Endothelial cell (in vitro differentiated cells): ENCODE measurements at places on chromosomes 1 and 21.

DNA sequence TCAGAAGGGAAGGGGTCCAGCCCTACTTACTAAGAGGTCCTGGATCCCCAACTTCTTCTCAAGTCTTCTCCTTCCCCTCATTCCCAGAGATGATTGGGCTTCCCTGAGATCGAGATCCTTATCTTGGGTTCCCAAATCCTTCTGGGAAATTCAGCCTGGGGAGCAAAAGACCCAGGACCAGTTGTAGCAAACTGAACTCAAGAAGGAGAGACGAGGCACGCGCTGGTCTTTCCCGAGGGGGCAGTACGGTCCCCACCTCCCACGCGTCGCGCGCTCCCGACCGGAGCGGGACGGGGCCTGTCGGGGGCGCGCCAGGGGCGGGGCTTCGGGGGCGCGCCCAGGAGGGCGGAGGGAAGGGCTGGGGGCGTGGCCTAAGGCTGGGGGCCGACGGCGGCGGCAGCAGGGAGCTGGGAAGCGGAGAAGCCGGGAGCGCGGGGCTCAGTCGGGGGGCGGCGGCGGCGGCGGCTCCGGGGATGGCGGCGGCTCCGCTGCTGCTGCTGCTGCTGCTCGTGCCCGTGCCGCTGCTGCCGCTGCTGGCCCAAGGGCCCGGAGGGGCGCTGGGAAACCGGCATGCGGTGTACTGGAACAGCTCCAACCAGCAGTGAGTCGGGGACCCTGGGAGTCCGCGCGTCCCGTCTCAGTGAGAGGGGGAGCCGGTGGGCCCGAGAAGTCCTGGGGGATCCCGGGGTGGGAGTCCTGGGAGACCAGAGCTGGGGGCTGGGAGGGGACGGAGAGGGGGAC, at the start of gene EFNA3:
Gene EFNA3, plus strand, starts transcription at position 369 of the 741 bp plus-strand sequence. Its CDS starts 105 bp downstream, at position 474.
- peak; percentile 66 for DNase-seq

GRCh38 chr1:212315907-212316306, 30.7 kb downstream of the PPP2R5A start:
- peak; percentile 5 for DNase-seq

DNA sequence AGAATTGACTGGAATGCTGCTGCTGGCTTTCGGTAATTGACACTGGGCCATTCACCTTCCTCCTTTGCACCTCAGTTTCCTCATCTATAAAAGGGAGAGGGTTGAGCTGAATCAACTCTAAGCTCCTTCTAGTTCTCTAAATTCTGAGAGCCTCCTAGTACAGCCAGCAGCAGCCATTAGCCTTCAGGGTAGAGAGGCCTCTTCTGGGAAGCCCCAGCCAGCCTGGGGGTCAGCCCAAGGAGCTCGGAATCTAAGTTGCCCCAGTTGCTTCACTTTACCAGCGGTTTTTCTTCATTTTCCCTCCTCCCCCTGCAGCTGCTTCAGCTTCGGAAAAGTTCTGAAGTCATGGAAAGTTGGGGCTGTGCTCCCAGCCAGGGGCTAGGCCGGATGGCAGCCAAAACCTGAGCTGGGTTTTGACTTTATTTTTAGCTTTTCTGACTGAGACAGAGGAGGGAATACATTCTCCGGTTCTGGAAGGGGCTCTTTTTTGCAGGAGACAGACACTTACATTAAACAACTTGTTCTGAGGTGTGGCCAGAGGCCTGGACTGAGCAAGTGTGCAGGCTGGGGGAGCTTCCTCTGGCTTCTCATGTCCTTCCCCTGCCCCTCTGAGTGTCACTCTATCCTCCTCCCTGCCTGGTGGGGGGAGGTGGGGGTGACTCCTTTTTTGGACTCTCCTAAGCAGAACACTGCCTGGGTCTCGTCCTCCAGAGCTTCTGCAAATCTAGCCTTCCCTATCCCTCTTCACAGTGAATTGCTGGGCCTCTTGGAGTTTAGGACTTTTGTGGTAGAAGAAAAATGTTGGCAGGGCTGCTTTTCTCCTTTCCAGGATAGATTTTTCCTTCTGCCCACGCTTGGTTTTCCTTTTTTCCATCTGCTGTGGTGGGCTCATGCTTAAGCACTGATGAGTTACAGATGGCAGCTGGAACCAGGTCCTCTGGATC, 14.4 kb downstream of the LMNA start:
- no peak for DNase-seq

- DNase-seq: no peak
Observed at GRCh38 chr1:216910081-216910840, 187.0 kb upstream of the ESRRG start.

GRCh38 chr1:209202830-209203532, 380.5 kb upstream of the CAMK1G start:
- peak; percentile 19 for DNase-seq

- DNase-seq: no peak
Observed at GRCh38 chr1:36305915-36306209, 306 bp upstream of the SH3D21 start.

DNA sequence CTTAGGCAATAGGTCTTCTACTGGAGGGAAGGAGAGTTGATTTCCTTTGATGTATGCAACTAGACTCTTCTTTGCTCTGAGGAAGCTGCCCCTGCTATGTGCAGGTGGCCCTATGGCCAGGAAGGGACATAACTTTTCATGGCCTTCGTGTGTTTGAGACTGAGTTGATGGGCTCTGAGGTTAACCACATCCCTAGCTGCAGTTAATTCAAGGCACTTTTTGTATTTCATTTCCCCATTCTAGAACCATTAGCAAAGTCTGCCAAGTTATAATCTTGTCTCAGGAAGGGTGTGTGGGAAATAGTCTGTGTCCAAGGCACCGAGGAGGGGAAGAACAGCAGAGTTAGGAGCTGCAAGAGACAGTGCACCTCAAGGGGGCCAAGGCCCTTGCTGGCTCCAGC, 2.5 kb downstream of the FCRL4 start:
- DNase-seq: no peak

- no peak for DNase-seq
Observed at GRCh38 chr1:59560807-59561450, 253.8 kb upstream of the HOOK1 start.

GRCh38 chr1:85992791-85993190, 163.8 kb downstream of the COL24A1 start:
- no peak for DNase-seq

GRCh38 chr1:2376261-2376741, 15.1 kb downstream of the MORN1 start:
- no peak for DNase-seq

DNA sequence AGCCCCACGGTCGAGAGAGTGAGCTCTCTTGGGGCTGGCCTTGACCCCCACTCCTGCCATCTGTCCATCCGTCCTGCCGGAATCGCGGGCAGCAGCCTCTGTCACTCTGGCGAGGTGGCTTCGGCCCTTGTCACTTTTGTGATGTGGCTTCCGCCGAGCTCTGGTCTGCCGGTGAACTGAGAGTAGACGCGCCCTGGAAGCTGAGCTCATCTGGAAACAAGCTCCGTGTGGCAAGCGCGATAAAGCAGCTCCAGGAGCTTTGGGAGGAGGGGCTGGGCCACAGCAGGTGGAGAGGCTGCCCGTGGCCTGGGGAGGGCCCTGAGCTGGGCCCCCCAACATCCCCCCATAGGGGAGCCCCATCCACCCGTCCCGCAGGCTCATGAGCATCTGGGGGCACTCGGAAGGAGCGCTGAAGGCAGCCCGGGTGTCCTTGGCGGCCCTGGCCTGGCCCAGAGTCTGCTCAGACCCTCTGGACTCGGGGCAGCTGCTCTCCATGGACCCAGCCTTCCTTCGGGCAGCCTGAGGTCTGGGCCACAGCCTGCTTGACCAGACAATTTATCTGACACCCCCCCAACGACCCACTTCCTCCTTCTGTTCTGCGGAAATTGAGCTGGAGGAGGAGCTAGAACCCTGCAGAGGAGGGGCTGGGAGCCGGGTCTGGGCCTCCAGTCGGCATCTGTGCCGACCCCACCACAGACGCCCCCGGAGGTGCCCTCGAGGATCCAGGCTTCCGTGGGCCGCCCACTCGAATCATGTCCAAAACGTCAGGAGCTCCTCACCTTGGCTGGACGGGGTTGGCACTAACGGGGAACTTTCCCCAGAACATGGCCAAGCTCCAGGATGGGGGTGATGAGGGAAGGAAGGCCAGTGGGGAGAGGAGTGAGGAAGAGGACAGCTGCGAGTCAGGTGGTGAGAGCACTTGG, 59.1 kb downstream of the SLC19A1 start:
- no peak for DNase-seq

GRCh38 chr1:244852694-244853093, 11.6 kb downstream of the HNRNPU start:
- no peak for DNase-seq

GRCh38 chr1:53640701-53641075, 98.3 kb downstream of the GLIS1 start:
- no peak for DNase-seq

DNA sequence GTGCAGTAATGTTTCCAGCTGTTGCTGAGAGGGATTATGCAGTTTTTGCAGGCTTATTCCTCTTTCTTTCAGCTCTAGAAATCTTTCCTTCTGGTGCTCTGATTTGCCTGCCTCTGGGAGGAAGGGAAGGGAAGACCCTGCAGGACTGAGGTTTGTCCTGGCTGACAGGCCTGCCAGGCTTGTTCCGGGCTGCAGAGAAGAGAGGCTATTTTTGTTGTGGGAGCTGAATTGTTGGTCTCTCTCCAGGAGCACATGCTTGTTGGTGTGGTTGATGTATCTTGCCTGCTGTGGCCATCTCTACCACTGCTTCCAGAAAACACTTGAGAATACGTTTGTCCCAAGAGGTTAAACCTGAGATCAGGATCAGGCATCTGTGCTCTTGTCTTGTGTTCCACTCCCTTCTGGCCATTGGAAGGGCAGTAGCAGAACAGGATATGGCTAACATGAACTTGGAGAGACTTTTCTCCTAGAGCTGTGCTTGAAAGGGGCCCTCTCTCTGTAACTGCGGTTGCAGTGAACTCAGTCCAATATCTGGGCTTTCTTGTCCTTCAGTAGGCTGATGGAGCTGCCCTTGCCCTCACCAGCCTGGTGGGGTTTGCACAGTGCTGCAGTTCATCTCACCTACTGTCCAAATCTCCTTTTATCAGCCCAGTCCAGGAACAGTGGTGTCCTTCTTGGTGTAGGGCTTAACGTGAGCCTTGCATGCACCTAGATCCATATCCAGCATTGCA, 21.5 kb upstream of the SLC25A34 start:
- no peak for DNase-seq

- no peak for DNase-seq
Observed at GRCh38 chr1:85245456-85245855, 14.0 kb downstream of the C1orf52 start.

- no peak for DNase-seq
Observed at GRCh38 chr1:63611231-63611630, 18.0 kb downstream of the PGM1 start.

GRCh38 chr21:16084776-16085364, 355.1 kb downstream of the USP25 start:
- no peak for DNase-seq

DNA sequence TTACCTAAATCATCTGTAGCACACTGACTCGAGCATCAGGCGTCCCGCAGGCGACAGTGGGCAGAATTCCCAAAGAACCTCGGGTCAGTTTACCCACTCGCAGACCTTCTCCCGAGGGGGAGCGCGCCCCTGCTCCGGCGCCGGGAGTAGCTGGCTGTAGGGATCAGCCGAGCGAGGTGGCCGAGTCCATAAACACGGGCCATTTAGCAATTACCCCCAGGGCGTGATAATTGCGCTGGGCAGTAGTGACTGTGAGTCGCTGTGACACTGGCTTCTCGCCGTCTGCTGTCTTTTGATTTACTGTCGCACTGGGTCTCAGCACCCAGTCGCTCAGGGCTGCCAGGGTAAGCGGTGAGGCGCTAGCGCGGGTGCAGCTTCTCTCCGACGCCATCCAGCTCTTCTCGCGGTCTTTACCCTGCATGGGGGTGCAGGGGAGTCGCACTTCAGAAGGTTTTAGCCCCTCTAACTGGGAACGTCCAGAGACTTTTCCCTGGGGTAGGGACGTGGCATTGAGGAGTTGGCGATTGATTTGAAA, 16.2 kb downstream of the HLX start:
- DNase-seq: no peak

GRCh38 chr21:19076031-19076430, 672.4 kb upstream of the TMPRSS15 start:
- no peak for DNase-seq

- DNase-seq: no peak
Observed at GRCh38 chr1:26067432-26067911, at the start of gene TRIM63. TRIM63 (minus strand) TSS chr1:26067630; CDS start chr1:26067494, 136 bp downstream.

DNA sequence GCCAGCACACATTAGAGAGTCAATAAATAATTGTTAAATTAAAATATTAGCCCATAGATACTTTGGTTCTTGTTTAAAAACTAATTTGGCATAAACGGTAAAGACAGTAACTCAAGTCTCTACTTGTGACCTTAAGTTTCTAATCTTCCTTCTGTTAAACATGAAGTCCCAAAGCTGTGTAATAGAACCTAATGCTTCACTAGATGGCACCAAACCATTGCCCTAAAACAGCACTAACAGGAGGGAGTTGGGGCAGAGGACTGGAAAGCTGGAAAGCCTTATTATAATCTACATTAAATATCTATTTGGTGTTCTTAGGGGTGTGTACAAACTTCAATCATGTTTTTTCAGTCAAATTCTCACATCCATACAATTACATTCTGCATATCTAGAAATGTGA, 176.7 kb downstream of the OLFM3 start:
- DNase-seq: peak; percentile 17

DNA sequence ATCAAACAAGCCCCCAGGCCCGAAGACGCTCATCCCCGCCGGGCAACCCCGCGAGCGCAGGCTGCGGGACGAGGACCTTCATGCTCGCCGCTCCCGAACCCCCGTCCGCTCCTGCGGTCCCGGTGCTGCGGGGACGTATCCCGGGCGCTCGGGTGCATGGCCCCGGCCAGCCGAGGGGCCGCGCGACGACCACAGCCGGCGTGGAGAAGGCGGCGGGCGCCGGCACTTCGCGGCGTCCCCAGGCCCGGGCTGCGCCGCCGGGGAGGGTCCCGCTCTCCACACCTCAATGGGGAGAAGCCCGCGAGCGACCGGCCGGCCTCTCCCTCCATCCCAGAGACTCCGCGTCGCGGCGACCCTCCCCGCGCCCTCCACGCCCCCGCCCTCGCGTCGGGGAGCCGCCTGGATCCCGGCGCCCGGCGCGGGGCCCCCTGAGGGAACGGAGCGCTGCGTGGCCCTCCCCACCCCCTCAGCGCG, 401 bp downstream of the ERRFI1 start:
- DNase-seq: no peak

- no peak for DNase-seq
Observed at GRCh38 chr1:21919520-21919919, 17.6 kb downstream of the HSPG2 start.

DNA sequence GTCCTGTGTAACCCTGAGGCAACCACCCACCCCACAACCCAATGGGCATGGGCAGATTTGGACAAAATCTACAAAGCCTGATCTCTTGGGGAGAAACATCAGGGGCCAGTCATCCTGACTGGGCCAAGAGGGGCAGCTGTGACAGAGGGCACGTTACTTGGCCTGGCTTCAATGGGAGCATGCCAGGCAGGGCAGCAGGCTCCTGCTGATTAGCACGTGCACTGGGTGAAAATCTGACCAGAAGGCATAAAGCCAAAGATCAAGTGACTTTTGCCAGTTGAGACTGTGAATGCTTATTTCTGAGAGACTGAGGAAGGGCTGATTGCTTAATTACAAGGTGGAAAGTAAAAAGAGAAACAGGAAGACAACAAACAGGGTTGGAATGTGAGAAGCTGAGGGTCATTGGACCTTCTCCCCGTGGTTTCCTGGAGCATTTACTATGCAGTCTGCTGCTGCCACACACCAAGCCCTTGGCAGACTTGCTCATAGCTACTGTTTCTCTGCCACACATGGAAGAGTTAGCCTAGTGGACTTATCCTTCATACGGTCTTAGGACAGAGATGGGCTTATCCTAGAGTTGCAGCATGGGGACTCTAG, 39.8 kb upstream of the TNR start:
- no peak for DNase-seq

GRCh38 chr1:245156736-245157505, 2.1 kb downstream of the KIF26B start:
- peak; percentile 19 for DNase-seq

GRCh38 chr1:115059316-115059715, 29.7 kb downstream of the TSHB start:
- DNase-seq: no peak
